Pancreas (tissue), 10 donors: ENCODE measurements at places on chromosomes 4 and X.

DNA sequence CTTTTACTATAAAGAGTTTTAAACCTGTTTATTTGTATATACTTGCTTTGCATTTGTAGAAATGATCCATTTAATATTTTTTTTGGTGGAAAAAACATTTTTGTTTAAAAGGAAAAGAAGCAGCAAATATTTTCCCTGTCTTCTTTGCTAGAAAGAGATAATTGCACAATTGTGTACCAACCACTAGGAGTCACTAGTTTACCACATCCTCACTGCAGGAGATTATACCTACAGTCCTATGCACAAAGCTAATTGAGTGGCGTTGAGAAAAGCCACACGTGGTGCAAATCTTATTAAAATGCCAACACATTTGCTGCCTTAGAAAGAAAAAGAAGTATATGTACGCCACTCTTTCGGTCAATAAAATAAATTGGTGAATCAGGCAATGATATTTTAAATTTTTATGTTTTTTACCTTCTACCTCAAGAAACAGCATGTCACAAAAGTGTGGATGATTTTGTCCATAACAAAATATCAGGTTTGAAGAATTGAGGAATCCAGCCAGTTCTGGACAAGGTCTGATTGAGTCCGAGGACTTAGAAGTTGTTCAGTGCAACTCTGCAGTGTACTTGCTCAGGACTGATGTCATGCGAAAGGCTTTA is 102.9 kb downstream of the GRXCR1 start:
- DNase-seq, result no peak

GRCh38 chr4:162162672-162163071 is 1.1 kb downstream of the FSTL5 start:
- no peak for DNase-seq

GRCh38 chr4:158778712-158779111 is 9.9 kb downstream of the FNIP2 start:
- DNase-seq, result no peak

DNA sequence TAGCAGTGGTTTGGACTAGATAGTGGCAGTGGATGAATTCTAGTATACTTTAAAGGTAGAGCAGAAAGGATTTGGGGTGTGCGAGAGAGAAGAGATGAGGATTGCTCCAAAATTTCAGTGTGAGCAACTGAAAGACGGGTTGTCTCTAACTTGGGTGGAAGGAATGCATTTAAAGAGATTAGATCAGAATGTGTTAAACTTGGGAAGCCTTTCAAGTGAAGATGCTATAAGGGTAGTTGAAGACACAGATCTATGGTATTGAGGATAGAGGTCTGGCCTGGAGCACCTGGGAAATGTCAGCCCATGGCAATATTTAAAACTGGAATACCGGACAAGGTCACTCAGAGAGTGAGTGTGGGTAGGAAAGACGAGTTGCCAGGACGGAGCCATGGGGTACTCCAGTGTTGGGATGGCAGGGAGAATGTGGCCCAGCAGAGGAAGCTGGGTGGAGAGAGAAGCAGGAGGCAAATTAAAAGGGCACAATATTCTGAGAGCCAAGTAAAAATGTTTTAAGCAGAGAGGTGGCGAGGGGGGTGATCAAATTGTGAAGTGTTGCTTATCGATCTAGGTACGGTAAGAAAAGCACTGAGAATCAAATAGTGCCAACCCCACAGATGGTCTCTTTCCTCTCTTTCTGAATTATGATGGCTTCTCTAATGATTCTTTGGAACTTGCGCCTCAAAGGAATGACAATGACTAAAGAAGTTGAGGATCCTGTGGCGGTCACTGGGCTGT is 50.5 kb downstream of the ENOPH1 start:
- no peak for DNase-seq

- DNase-seq, result peak; percentile 45
Observed at GRCh38 chrX:101550362-101550750, at the start of gene ARMCX1. Gene ARMCX1, plus strand, starts transcription at chrX:101550547. Its CDS starts 2,384 bp downstream, at chrX:101552931.

GRCh38 chr4:144411700-144412099 is 234.3 kb upstream of the HHIP start:
- DNase-seq, result no peak

DNA sequence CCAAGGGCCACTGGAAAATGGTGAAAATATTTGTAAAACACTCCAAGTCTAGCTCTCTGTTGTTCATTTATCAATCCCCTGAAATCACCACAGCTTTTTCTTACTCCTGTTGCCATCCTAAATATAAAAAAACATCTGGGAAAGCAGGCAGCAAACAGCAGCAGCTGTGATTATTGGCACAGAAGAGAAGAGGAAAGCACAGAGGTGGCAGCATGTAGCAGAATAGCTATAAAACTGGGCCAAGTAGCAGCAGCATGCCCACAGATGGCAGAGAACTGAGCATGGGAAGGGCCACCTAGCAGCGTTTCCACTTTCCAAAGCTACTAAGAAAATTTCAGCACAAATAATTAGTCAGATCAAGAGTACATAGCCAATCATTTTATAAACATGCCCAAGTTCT is 307.2 kb downstream of the SLC7A11 start:
- DNase-seq, result no peak

DNA sequence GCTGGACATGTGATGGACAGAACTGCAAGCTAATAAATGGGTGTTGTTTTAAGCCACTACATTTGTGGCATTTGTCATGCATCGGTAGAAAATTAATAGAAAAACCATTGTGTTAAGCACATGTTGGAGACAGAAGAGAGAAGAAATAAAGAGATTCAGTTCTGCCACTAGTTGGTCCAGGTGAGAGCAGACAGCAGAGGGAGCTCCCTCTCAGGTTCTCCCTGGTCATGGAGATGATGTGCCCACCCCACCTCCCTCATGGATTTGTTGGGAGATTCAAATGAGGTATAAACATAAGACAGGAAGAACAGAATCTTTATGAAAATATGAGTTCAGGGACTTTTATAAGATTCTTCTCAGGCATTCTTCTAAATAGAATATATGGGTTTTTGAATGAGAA is 36.8 kb upstream of the OCIAD2 start:
- DNase-seq, result no peak

- no peak for DNase-seq
Observed at GRCh38 chr4:38565271-38566199, 98.5 kb upstream of the KLF3 start.

- DNase-seq, result no peak
Observed at GRCh38 chr4:43607400-43607799, 714.9 kb downstream of the GRXCR1 start.

DNA sequence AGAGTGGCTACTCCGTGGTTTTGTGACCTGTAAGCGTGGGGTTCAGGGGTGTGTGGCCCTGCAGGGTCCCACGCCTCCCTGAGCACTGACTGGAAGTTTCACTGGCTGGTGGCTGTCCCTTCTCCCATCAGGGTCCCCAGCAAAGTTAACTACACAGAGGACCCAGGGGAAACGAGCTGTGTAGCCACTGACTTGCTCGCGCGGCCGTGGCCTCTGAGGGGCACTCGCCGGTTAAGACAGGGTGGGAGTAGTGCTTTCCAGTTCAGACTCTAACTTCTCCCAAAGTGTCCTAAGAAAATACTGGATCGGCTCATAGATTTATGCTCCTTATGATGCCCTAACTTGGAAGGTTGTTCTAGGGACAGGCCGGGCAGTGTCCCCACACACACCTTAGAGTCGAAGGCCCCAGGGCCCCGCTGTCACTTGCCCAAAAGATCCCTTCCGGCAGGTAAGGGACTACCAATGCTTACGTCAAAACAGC is 28.2 kb downstream of the NELFA start:
- DNase-seq, result no peak
